Activated T-helper 17 cell treated with anti-CD3 and anti-CD28 coated beads, Interleukin-2, amount 50 U/mL, for 72 hours (primary cell): ENCODE measurements at places on chromosomes 3 and 15.
A peak's percentile ranks its signal among the peaks of the same experiment; 100 is the strongest.

- peak; percentile 44 for ATAC-seq
These were observed 244.5 kb downstream of the CD47 start for GRCh38 chr3:107846279-107846852.

GRCh38 chr3:187661267-187661666, 8.9 kb downstream of the SST start:
- no peak for ATAC-seq

DNA sequence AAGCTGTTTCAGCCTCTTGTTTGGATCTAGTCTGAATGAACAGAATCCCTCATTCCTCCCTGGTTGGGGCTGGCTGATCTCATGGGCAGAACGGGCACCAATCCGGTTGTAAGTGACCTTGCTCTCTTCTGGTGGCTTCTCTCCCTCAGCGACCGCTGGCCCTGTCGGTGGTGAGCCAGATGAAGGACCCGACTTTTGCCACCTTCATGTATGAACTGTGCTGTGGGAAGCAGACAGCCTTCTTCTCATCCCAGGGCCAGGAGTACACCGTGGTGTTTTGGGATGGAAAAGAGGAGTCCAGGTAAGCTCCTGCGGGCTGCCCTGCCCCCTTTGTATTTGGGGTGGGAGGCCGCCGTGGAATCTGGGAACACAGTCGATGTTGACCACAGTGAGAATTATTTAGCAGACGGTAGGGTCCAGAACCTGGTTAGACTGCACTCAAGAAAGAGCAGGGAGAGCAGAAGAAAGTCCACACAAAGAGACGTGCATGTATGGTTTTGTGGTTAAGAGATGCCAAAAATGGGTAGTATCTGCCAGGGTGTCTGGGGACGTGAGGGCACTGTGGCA, 138.8 kb downstream of the LRRK1 start:
- ATAC-seq = no peak

DNA sequence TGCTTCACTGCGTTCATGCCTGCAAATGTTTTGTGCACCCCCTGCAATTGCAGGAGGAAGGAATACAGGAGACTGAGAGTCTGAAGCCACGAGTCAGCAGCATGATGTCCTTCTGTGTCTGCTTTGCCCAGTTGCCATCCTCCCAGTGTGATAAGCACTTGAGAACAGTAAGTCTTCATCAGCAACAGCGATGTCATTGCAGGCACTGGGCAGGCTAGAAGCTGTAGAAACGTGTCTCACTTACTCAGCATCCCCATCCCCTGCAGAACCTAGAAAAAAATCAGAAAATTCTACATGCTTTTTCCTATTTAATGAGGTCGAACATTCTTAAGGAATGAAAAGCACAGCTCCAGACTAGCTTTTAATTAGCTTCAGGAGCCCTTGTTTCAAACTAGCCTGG, 156.5 kb upstream of the LPP start:
- no peak for ATAC-seq

- ATAC-seq = no peak
These were observed 65.6 kb downstream of the PLSCR2 start for GRCh38 chr3:146403792-146404191.

DNA sequence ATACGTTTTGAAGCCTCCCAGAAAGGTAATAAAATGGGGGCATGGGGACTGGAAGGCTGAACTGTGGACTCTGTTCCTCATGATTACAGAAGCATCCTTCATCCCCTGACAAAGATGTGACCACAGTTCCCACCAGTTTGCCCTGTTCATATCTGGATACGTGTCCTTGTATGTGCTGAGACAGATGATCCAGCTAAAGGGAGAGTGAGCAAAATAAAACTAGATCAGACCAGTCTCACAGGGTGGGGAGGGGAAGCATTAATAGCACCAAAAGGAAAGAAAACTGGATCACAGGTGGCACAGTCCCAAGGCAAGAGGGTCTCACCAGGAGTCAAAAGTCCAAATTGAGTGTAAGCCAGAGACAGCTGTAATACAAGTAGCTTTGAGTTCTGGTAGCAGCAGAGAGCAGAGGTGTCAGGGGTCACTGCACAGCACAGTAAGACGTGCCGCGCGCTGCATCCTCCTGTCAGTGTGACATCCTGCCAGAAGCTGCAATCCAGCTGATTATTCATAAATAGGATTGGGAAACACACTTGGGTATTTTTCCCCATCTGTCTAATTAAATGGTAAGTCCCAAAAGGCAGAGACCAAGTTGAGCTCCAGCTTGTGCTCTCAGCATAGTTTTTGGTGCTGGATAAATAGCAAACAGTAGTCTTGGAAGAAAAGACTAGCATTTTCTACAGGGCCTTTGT, 560.0 kb upstream of the CFAP20DC start:
- ATAC-seq = no peak

GRCh38 chr3:195761567-195762248, 40.9 kb downstream of the MUC20 start:
- ATAC-seq = peak; percentile 44

GRCh38 chr3:78905700-78906099, 862.1 kb downstream of the ROBO1 start:
- no peak for ATAC-seq

DNA sequence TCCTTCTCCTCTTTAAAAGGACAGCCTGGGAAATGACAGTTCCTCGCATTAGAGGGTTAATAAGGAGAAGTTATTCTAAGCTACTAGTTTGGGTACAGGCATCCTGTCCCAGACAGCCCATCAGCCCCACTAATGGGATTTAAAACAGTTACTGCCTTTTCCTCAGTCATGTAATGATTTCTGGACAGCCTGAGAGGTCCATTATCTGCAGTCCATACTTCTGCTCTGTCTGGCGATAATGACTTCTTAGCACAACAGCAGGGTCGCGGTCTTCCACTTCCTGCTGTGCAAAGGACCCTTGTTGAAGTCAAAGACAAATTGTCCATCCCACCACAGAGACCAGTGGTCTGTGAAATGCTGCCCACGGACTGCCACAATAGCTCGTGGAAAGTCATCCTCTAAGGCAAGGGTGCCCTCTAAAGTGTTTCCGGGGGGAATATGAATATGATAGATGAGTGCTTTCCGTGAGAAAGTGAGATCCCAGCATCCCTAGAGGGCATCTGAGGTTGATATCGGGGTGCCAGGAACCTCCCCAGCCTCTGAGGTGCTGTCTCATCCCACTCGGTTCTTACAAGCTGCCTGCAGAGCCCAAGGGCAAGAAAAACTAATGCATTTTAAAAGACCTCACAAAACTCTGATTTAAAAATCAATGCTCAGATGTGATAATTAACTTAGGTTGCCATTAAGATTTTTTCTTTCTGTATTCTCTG, 100.7 kb downstream of the SHOX2 start:
- no peak for ATAC-seq

- no peak for ATAC-seq
These were observed 217.2 kb downstream of the THSD4 start for GRCh38 chr15:71332431-71333004.

- ATAC-seq = no peak
These were observed 101.8 kb downstream of the XXYLT1 start for GRCh38 chr3:195169011-195169649.

- no peak for ATAC-seq
These were observed 162.1 kb downstream of the C3orf38 start for GRCh38 chr3:88311826-88312225.

DNA sequence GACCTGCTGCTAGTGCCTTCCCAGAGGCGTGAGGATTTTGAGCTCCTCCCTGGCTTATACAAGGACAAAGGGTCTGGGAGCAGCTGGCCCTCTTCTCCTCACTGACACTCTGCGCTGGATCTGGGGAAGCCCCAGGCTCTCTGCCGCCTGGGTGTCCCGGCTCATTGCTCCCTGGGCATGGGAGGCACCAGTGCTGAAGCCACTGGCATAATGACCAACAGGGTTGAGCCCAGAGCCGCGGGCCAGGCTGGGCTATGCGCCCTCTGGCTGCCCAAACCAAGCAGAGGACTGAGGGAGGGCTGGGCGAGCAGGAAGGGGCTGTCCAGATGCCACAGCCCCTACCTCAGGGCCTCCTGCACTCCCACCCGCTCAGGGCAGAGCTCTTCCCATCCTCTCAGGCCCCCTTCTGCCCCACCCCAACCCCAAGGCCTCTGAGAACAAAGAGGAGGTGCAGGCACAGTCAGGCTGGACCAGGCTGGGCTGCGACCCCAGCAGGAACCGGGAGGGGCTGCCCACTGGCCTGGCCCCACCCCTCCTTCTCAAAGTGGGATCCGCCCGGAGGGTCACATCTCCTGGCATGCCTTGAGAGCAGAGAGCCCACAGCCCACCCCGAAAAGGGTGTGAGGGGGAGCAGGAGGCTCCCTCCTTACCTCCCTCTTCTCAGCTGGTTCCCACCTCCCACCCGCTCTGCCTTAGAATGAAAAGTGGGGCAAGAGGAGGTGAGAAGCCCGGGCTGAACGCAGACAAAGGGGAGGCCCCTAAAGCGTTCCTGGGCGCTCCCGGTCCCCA, 1.6 kb downstream of the LINGO1 start:
- no peak for ATAC-seq

DNA sequence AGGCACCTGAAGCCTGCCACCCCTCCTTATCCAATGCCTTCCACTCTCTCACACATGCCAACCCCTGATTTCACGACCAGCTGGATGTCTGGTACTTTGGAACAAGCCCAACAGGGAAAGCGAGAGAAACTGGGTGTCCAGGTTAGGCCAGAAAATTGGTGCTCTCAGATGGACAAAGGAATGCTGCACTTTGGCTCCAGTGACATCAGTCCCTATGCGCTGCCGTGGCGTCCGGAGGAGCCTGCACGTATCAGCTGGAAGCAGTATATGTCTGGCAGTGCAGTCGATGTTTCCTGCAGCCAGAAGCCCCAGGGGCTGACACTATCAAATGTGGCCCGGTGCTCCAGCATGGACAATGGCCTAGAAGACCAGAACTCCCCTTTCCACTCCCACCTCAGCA, 45.2 kb downstream of the CDAN1 start:
- ATAC-seq = no peak

DNA sequence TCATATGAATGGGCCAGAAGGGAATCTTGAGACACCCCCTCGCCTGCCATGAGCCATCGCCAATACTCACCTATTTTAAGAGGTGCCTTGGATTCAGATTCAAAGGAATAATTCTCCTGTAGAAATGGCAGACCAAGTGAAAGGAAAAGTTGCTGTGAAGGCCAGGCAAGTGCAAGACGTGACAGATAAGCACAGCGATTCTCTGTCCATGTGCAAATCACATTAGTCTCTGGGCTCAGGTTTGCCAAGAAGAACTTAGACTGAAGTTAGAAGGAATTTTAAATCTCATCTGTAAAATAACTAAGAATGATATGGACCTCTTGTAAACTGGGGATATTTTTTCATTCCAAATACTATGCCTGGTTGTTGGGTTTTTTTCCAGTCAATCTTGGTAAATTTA, 173.6 kb downstream of the UACA start:
- no peak for ATAC-seq

- no peak for ATAC-seq
These were observed 413.0 kb downstream of the SOX2 start for GRCh38 chr3:182124716-182125115.
